Left lobe of liver (tissue), 2 donors: ENCODE measurements at places on chromosomes 5 and 9.

GRCh38 chr5:89313804-89314588 is 431.0 kb upstream of the MEF2C start:
- no peak for DNase-seq

- no peak for DNase-seq
Observed at GRCh38 chr9:109048822-109049221, 35.5 kb upstream of the CTNNAL1 start.

DNA sequence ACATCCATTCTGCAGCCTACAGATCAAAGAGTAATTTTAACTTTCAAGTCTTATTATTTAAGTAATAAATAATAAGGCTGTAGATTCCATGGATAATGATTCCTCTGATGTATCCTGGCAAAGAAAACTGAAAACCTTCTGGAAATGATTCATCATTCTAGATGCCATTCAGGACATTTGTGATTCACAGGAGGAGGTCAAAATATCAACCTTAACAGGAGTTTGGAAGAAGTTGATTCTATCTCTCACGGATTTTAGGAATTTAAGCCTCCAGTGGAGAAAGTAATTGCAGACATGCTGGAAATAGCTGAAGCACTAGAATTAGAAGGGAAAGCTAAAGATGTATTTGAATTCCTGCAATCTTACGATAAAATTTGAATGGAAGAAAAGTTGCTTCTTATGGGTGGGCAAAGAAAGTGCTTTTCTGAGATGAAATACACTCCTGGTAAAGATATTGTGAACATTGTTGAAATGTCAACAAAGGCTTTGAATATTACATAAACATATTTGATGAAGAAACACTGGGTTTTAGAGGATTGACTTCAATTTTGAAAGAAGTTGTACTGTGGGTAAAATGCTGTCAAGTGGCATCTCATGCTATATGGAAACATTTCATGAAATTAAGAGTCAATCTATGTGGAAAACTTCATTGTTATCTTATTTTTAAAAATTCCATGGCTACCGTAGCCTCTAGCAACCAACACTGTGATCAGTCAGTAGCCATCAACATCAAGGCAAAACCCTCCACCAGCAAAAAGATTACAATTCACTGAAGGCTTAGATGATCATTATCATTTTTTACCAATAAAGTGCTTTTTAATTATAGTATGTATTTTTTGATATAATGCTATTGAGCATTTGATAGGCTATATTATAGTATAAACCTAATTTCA is 1141.0 kb downstream of the CDH12 start:
- no peak for DNase-seq

DNA sequence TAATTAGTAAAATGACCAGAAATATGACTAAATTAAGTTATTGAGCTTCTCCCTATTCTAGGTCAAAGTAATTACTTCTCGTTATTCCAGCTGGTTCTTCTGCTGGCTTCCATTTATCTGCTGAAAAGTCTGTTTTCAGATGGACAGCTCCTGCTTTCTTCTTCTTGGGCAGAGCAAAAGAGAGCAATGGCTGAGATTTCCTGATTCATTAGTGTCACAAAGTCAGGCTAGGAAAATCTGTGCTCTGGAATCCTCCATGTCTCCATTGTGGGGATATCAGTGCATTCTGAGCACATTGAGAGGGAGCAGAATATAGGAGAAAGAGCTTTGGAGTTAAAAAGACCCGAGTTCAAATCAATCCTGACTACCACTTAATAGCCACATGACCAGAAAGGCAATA is 33.7 kb upstream of the NRG2 start:
- no peak for DNase-seq

- no peak for DNase-seq
Observed at GRCh38 chr9:94097788-94098414, 13.6 kb downstream of the PTPDC1 start.

DNA sequence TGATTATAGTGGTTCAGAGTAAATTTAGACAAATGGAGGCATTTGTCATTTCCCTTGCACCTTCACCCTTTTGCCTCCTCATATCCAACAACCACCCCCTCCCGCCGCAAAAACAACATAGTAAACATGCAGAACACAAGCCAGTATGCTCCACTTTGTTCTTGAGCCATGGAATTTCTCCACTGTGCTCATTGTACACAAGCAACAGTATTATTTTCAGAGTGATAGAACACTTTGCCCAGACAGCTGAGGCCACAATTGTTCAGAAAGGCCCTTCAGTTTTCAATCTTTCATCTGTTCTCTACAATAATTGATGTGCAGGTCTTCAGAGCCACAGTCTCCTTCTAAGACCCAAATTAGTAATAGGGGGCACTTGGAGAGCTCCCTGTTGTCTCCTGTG is 272.8 kb upstream of the SLC30A5 start:
- no peak for DNase-seq

- no peak for DNase-seq
Observed at GRCh38 chr5:116440457-116441001, 134.1 kb downstream of the SEMA6A start.

GRCh38 chr9:114696814-114697544 is 15.0 kb upstream of the TEX48 start:
- DNase-seq, result no peak

DNA sequence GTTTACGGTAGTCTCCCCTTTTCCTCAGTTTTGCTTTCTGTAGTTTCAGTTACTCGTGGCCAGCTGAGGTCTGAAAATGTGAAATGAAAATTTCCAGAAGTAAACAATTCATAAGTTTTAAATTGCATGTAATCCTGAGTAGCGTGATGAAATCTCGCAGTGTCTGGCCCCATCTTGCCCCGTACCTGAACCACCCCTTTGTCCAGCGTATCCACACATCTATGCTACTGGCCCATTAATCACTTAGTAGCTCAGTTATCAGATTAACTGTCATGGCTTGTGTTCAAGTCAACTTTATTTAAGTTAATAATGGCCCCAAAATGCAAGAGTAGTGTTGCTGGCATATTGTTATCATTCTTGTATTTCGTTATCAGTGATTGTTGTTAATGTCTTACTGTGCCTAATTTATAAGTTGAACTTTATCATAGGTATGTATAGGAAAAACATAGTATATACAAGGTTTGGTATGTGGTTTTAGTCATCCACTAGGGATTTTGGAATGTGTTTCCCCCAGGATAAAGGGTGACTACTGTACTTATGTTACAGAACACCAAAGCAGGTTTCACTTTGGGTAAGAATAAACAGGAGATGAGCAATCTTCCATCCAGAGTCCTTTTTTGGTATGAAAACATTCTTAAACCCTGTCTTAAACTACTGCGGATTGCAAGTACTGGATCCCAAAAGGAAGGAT is 118.4 kb upstream of the KCNN2 start:
- DNase-seq, result no peak

DNA sequence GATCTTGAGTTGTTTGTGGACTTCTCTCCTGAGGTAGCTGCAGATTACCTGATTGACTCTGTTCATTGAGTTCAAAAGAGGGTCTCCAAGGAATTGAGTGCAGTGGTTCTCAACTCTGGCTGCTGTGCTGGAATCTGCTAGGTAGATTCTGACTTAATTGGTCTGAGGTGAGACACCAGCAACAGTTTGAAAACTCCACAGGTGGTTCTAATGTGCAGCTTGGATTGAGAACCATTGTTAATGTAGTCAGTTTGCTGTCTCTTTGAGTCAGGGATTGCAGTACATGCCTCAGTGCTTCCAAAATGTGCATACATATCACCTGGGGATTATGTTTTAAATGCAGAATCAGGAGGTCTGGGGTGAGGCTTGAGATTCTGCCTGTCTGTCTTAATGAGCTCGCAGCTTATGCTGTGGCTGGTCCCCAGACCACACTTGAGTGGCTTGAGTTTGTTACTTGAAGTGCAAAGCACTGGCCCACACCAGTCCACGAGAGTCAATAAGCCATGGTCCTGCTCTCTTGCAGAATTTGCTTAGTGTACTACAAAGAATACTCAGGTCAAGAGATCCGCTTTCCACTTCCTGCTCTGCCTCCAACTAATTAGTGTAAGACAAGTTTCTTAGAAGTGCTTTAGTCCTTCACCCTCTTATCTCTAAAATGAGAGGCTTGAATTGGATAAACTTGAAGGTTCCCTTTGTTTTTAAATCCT is 82.3 kb downstream of the ATG10 start:
- DNase-seq, result no peak

GRCh38 chr5:177440990-177441780 is 5.4 kb upstream of the PRR7 start:
- no peak for DNase-seq

- no peak for DNase-seq
Observed at GRCh38 chr9:133641396-133641655, 5.2 kb downstream of the DBH start.

DNA sequence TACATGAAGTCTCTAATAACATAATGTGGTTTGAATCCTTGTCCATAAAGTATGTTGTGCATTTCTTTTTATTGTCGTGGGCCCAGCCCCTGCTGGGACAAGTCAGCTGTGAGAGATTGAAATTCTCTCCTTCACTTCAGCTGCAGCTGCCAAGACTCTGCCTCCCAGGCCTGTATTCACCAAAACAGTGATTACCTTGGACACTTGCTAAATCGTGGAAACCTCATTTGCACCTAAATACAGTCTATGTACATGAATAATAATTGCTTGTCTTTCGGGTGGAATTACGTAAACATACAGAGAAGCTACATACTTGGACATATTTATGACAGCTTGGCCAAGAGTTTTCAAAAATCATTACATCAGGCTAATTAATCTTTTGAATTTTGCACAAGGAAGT is 898.5 kb upstream of the SEMA6A start:
- no peak for DNase-seq

- DNase-seq, result peak; percentile 72
Observed at GRCh38 chr9:134324359-134325095, 1.7 kb upstream of the RXRA start.

DNA sequence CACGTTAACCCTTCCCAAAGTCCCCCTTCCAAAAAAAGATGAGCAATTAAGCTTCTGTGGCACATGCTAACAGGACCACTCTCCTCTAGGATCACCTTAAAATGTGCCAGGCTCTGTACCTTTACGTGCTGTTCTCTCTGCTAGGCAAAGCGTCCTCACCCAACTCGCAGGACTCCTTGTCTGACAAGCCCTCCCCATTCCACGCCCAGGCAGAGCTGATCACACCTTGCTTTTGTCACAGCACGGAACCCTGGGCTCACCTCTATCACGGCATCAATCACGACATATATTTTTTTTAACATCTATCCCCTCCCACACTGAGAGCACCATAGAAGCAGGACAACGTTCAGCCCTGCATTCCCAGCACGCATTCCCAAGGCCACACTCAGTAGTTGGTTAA is 47.1 kb downstream of the CDK5RAP2 start:
- no peak for DNase-seq

DNA sequence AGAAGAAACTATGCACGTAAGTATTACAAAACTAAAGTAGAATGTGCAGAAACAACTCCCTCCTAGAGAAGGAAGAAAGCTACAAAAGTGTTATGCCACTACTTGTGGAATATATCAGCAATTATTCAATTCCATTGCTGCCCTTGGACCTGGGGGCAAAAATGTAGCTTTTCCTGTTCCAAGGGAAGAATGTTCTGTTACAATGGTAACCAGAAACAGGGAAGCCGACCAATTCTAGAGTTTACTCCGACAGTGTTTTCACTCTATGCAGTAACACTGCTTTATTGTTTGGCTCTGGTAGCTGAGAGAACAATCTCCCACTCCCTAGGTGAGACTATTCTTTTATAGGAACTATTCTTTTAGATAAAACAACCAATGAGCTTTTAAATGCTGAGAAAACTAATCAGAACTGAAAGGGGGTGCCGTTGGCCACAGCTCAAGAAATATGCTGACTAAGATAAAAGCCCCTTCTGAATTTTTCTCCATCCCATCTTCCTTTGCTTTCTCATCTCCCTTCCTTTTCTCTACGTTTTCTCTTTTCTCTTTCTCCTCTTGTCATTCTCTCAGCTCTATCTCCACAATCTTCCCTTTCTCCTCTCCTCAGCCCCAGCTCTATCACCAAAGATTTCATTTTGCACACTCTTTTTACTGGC is 54.1 kb downstream of the SLC1A3 start:
- DNase-seq, result no peak

DNA sequence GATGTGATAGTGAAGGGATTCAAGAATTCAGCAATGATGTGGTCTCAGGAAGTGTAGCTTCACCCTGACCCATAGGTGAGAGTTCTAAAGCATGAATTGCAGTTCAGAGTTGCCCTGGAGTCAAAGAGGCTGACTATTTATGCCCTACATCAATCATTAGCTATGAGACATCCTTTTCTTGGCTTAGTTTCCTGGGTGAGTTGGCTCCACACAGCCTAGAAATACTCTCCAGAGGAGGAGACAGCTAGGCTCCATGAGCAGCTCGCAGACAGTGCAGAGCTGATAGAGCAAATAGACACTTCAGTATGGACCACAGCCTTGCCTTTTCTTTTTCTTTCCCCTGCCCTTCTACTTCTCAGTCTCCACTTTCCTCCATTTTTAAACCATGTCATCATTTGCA is 1651.8 kb downstream of the MAT2B start:
- no peak for DNase-seq

DNA sequence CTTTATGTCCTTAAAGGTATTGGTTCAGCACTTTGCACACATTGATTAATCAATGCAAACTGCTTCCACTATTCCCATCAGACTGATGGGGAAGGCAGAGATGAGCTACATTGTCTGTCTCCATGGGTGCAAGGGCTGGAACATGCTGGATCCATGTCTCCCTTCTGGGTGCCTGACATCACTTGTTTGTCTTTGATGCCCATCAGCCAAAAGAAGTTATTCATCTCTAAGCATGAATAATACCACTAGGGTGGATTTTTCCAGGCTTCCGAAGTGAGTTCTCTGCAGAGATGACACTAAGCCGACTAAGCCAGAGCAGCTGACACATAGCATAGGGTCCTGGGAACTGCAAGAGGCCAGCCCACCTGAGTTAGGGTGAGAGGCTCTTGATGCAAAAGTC is 8.7 kb downstream of the FGF1 start:
- DNase-seq, result no peak

GRCh38 chr9:88757406-88758010 is 222.5 kb downstream of the NXNL2 start:
- no peak for DNase-seq

GRCh38 chr9:26228273-26228672 is 550.0 kb upstream of the TUSC1 start:
- DNase-seq, result no peak

- DNase-seq, result no peak
Observed at GRCh38 chr5:112186401-112186990, 232.6 kb downstream of the EPB41L4A start.
